ENCODE measurements at places on chromosomes 12 and 14.

- no peak for DNase-seq
Measured at GRCh38 chr12:130524759-130525158, 187.1 kb downstream of the PIWIL1 start.

DNA sequence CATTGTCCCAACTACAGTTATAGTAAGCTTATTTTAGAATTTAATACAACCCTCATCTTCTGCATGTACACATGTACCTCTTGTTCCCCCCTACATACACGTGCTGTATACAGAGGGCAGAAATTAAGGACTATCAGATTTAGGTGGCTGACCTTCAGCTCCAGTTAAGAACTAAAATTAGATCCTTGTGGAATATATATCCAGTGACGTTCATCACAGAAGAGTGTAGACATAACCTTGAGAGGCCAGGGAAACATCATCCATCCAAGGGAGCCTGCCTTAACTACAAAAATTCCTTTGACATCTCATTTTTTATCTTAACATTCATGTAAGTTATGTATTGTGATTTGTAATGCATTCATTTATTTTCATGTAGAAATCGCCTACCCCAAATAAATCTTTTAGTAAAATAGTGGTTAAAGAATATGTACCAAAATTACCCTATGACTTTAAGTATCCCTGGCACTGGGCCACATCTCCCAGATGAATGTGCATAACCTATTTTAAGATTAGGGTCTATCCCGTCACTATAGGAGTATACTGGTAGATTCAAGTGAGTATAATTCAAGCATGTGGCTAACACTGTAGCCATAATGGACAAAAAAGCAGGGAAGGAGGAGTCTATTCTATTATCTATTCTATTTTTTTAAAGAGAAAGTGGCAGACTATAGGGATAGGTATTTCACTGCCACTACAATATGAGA lies 27.5 kb downstream of the RIC8B start:
- DNase-seq: no peak

GRCh38 chr12:13609894-13610679 lies 371.3 kb downstream of the GRIN2B start:
- DNase-seq: no peak

DNA sequence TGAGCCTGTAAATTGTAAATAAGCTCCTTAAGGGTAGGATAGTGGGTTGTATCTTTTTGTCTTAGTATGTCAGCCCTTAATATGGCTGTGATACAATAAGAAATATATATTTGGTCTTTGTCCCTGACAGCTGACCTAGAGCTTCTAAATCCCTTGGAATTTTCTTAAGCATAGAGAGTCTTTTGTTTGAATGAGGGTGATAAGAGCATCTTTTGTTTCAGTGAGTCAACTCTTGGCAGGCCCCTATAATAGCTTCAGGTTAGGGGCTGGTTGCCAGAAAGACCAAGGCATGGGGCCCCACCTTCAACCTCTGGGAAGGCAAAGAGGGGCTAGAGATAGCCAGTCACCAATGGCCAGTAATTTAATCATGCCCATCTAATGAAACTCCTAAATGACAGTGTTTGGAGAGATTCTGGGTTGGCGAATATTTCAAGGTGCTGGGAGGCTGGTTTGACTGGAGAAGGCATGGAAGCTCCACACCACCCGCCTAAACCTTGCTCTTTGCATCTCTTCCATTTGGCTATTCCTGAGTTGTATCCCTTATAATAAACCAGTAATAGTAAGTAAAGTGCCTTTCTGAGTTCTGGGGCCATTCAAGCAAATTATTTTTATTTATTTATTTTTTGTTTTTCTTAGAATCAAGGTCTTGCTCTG lies 10.5 kb downstream of the PALS1 start:
- peak; percentile 77 for DNase-seq

DNA sequence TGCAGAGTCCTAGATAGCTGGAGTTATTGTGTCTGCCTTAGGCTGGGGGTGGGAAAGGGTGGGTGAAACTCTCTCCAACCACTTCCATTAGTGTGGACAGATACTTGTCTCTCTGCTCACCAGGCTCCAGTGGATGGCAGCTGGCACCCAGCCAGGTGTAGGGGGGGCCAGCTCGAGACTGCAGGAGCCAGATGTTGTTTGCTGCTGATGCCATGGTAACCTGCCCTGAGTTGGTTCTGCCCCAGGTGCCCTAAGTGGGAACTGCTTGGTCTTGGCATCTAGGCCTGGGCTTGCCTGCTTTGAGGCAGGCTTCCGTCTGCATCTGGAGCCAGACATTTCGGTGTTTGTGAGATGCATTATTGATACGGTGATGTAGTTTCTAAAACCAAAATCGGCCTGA lies 82.2 kb downstream of the ADCK1 start:
- DNase-seq: peak; percentile 23

GRCh38 chr12:107131832-107132616 lies 38.7 kb upstream of the CRY1 start:
- DNase-seq: peak; percentile 63

DNA sequence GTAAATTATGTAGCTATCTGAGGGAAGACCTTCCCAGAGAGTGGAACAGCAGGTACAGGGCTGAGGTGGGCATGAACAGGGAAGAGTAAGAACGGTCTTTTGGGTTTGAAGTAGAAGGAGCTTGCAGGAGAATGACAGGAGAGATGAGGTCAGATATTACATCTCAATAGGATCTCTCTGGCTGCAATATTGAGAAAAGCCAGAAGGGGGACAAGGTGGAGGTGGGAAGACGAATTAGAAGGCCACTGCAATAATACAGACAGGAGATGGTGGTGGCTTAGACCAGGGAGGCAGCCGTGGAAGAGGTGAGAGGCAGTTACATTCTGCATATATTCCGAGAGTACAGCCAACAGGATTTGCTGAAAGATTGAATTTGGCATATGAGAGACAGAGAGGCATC lies 310.2 kb downstream of the APAF1 start:
- peak; percentile 21 for DNase-seq

All from M059J (cell line).